ENCODE measurements at places on chromosomes 7 and 10.

- no peak for DNase-seq
Observed at GRCh38 chr7:2575733-2576340, 17.1 kb downstream of the IQCE start.

- DNase-seq: no peak
Observed at GRCh38 chr7:116492654-116493109, 6.9 kb upstream of the CAV2 start.

- DNase-seq: peak; percentile 35
Observed at GRCh38 chr7:108246227-108246837, 116.2 kb upstream of the LAMB4 start.

DNA sequence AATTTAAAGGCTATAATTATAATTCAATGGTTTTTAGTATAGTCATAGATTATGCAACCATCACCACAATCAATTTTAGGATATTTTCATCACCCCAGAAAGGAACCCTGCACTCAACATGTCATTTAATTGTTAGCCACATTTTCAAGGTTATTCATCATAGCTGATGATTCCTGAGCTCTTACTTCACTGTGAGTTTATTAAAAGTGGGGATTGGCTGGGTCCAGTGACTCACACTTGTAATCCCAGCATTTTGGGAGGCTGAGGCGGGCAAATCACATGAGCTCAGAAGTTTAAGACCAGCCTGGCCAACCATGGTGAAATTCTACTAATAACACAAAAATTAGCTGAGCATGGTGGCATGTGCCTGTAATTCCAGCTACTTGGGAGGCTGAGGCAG lies 787 bp downstream of the CCL26 start:
- DNase-seq: no peak

DNA sequence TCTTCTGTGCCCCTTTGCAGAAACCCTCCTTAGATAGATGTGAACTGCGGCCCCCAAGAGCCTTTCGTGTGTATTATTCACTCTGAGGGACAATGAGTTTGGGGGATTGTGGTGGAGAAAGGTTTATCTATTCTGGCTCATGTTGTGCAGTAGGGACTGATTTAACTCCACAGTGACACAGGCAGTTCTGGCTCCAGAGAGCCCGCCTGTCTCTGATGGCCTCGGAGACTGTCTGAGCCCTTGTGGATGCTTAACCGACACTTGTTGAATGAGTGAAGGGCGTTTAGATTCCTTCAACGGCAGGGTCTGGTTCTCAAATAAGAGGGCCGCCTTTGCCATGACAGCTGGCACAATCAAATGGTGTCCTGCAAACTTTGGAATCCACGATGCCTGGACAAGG lies 5.8 kb downstream of the NPTX2 start:
- DNase-seq: no peak

DNA sequence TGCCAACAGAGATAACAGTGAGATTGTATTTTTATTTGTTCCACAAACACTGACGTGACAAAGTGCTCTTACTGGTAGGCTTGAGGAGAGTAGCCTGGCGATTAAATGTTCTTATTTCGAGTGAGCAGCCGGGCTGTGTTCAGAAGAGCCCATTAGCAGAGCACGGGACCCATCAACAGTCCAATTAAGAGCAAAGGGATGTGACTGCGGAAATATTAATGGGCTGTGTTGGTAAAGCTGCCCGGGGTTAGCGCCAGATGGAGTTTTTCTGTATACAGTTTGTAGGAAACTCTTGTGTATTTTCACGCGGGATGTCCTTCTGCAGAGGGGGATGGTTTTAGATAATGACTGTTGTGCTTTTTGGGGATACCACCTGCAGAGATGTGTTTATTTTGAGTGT lies 104.3 kb downstream of the KIAA1217 start:
- no peak for DNase-seq

DNA sequence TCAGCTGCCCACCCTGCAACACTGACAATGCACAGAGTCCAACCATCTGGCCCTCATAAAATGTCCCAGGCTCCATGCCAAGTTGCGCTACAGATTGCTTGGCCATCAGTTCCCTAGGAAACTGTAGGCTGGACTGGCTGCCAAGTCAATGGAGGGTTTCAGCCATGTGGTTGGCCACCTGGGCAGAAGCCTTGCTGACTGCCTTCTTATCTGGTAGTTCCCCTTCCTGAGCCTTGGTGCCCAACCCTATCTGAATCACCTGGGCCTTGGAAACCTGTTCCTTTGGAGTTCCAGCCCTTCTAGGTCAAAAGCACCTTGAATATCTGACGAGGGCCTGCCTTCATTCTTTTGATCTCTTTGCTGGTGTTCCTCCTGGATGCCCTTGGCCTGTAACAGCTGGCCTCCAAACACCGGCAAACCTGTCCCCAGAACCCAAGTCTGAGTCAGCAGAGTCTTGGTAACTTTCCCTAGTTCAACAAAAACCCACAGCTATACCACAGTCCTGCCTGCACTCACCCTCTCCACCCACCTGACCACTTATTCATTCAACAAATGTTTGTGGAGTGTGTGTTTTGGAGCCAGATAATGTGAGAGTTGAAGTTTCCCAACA lies 37.4 kb upstream of the KDM7A start:
- DNase-seq: no peak

GRCh38 chr10:9297580-9297979 lies 1243.1 kb downstream of the GATA3 start:
- no peak for DNase-seq

GRCh38 chr10:101020427-101021075 lies 10.4 kb downstream of the PDZD7 start:
- no peak for DNase-seq

DNA sequence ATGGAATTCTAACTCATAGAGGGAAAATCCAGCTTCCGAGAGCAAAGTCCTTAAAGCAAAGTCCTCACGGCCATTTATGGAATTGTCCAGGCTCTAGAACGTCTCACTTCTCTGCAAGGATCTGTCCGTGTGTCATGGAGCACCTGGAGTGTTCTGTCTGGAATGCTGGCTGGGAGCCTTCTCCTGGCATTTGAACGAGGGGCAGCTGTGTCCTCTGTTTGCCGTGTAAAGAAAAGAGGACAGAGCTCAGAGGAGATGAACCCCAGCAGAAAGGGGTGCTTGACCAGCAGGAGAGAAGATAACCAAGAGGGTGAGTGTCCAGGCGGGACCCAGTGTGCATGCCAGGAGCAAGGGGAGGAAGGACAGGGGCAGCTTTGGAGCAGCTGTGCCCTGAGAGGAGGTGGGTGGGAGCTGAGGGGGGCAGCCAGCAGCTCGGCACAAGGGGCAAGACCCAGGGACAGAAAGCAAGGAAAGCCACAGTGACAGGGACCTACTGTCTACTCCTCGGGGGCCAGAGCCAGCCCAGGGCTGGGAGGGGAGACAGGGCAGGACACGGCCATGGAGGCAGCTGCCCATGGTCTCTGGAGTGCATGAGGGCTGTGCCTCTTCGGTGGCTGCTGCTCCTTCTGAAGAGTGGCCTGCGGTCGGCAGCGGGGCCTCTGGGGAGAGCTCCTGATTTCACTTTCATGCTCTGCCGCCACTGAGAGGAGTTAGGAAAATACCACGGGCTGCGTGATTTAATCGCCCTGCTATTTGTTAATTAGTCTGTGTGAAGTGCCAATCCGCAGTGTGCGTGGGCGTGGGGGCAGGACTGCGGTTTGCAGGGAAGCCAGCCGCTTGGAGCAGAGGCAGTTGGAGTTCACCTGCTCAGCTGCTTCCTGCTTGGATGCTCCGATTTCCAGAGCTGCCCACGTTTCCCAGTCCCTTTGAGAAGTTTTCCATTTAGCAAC lies 149.3 kb upstream of the SHH start:
- no peak for DNase-seq

DNA sequence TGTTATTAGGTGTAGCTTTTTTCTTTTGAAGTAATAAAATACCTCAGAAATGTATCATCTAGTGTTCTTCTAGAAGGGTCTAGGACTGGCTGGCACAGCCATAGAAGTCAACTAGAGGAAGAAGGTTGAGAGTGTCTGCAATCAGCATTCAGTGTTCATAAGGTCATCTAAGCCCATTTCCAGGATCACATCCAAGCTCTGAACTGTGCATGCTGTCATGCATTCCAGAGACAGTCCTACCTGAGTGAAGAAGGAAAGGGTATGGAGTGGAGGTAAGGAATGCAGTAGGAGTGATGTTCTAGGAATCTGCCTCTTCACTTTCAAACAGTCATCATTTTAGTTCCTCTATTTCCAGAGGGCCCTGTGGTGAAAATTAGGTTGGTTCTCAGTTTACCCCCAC lies 789.7 kb downstream of the GATA3 start:
- no peak for DNase-seq

DNA sequence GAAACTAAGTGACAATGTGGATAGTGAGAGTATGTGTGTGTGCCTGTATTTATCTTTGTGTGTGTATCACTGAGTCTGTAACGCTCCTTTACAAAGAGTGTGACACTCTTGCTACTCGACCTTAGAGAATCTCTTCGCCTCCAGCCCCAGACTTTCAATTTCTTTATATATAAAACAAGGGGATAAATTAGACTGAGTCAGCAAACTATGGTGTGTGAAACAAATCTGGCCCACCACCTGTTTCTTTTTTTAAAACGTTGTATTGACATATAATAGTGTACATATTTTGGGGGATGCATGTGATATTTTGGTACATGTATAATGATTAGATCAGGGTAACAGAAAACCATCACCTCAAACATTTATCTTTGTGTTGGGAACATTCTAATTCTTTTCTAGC lies 240.5 kb downstream of the KCNMA1 start:
- no peak for DNase-seq

- DNase-seq: no peak
Observed at GRCh38 chr10:129505500-129506075, 38.5 kb downstream of the MGMT start.

DNA sequence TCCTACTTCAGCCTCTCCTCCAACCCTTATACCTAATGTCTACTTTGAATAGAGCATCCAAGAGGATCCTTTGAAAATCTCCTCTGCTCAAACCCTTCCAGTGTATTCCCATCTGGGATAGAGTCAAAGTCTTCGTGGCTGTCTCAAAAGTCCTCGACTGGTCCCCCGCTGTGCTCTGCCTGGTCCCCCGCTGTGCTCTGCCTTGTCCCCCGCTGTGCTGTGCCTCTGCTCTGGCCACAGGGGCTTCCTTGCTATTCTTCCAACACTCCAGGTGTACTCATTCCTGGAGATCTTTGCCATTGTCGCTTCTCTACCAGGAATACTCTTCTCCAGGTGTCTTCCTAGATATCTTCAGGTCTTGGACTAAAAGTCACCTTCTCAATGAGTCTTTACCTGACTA lies 36.1 kb upstream of the COMMD3 start:
- DNase-seq: no peak

GRCh38 chr10:49393757-49394156 lies 2.1 kb downstream of the DRGX start:
- DNase-seq: no peak

DNA sequence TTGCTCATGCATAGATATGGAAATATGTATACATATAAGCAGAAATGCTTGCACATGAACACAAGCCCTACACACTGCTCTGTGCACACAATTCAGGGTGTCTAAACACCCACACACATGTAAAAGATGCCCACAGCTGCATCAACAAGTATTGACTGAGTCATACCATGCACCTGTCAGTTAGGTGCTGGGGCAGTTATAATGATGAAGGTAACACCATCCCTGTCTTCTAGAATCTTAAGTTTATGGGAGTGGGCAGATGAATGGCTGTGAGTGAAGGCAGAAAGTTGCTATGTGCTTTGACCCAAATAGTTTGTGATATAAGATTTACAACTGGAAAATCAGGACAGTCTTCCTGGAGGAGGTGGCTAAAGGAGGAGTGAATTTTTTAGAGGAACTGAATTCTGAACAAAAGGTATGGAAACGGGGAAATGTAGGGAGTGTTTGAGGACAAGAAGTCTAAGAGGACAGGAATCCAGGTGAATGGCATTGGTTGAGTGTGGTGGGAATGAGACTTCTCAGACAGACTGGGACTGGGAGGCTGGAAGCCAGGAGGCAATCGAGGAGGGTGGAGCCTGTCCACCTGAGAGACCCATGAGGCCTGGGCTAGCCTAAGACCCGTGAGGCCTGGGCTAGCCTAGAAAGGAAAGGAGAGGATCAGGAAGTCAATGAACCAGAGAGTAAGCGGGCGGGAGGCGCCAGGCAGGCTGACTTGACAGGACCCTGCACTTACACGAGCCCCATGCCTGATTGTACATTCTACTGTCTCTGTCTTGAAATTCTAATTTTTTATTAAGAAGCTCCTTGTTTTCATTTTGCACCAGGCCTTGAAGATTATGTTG lies 20.7 kb downstream of the POLL start:
- DNase-seq: no peak

GRCh38 chr7:146982482-146982881 lies 865.9 kb downstream of the CNTNAP2 start:
- peak; percentile 11 for DNase-seq

- DNase-seq: peak; percentile 57
Observed at GRCh38 chr10:98028168-98028770, 2.2 kb downstream of the CRTAC1 start.

- no peak for DNase-seq
Observed at GRCh38 chr10:23158370-23158769, 33.7 kb upstream of the PTF1A start.

DNA sequence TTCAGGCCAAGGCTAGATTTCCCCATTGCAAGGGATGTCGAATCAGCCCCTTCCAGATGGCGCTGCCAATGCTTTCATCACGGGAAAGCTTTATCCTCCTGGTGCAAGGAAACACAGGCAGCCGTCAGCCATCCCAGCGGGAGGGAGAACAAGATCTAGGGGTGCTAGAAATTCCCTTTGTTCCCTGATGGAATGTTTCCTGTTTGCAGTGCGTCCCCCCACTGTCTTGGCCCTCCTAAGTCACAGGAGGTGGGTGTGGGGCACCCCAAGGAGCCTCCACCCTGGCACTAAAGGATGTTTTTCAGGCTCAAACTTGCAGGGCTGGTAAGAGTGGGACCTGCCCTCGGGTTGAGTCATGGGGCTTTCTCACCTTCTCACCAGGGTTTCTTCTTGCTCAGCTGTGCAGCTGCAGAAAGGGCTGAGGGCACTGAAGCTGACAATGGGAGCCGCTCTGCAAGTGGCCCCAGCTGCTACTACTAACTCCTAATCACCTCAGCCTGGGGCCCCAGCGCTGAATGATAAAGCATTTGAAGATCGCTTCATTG lies 103.6 kb downstream of the PRPF18 start:
- DNase-seq: no peak

DNA sequence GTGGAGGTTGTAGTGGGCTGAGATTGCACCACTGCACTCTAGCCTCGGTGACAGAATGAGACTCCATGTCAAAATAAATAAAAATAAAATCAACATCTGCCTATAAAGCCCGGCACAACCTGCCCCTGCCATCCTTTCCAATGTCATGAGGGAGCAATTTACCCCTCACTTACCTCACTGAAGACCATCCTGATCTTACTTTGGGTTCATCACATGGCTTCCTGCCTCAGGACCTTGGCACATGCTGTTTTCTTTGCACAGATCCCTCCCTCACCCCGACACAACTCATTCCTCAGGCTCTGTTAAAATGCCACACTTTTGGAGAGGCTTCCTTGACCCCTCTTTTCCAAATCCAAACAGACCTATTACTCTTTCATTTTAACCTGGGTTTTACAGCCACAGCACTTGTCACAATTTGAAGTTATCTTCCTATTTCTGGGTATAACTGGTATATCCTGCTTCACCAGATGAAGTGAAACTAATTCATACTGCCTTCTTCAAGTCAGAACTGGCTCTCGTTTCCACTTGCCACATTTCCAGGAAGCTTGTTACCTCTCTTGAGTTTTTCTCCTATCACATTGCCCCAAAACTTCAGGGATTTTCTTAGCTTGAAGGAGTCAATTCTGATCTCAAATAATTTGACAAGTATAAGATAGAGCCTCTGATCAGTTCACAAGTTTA lies 69.3 kb upstream of the PARD3 start:
- DNase-seq: no peak
